AG10803 (cell line): ENCODE measurements at places on chromosomes 7 and 10.

GRCh38 chr7:26930201-26930600, 65.8 kb upstream of the SKAP2 start:
- DNase-seq: peak; percentile 47

DNA sequence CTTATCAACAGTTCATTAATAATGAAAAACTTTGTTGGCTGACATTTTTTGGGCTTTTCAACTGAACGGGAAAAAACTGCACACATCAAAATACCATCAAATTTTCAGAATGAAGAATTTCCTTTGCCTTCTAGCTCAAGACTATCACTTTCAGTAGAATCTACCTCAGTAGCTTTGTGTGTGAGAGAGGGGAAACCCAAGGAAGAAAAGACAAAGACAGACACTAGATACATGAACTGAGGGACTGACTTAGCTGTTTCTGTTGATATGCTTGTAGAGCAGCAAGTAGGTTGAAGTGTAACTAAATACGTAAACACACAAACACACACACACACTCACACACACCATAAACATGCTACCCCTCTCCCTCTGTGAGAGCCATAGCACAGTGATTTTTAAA, 257.1 kb downstream of the CDK14 start:
- no peak for DNase-seq

DNA sequence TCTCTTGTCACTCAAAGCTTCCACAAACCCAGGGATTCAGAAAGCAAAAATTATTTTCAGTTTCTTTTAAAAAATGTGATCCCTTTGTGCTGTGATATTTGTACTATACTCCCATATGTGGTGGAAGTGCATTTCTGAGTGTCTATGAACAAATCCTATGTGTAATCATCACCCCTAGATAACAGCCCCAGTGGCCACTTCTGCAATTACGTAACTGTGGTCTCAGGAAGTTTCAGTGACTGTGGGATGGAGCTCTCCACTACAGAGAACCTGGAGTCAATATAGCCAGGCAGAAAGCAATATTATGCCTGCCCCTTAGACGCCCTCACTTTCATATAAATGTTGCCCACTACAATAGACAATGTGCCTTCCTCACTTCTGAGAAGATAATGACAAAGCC, 1101.7 kb upstream of the GHITM start:
- no peak for DNase-seq

DNA sequence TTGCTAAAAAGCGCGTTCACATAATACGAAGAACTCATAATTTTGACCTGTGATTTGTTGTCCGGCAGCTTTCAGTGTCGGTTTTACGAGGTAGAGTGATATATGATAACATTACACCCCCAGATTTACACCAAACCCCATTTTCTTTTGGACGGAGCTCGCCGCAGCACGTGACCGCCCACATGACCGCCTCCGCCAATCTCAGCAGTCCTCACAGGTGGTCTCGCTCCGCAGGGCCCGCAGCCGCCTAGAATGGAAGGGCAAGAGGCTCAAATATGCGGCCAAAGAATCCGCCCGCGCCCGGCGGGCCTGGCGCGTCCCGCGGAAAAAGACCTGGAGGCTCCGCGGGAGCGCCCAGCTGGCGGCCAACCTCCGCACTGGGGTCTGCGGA, at the start of gene HOXA7:
HOXA7 (minus strand) TSS at position 168 of the 391 bp plus-strand sequence; CDS start at position 38, 130 bp downstream.
- DNase-seq: peak; percentile 74

DNA sequence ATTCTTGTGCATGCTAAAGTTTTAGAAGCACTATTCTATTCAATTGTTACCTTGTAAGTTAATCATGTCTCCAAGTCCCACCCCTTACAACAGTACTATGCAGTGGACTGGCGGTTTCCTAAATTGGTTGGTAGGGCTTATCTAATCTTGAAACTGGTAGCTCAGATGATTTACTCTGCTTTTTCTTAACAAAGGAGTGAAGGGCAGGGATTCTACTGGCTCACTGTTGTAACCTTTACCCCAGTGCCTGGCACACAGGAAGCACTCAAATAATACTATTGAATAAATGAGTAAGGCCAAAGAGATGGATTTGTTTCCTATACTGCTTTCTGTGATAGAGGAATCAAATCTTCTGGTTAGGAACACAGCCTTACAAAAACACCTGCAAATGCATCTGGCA, 46.0 kb upstream of the CYCS start:
- no peak for DNase-seq

GRCh38 chr7:157089100-157089610, 49.6 kb upstream of the UBE3C start:
- DNase-seq: no peak

DNA sequence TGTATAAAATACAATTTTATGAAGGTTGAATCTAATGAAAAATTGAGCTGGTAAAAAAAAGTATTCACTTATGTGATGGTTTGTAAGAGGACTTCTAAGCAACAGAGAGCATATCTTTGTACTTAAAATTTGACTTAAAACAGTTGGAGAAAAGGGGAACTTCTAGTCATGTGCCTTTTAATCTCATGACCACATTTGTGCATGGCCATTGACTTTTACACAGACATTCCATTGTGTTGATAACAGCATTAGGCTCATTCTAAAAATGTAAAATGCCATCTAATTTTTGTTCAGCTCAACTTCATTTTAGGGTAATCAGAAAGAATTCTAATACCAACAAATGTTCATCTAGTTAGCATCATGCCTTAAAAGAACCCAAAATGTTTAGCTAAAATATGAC, 119.9 kb downstream of the HPSE2 start:
- DNase-seq: no peak

DNA sequence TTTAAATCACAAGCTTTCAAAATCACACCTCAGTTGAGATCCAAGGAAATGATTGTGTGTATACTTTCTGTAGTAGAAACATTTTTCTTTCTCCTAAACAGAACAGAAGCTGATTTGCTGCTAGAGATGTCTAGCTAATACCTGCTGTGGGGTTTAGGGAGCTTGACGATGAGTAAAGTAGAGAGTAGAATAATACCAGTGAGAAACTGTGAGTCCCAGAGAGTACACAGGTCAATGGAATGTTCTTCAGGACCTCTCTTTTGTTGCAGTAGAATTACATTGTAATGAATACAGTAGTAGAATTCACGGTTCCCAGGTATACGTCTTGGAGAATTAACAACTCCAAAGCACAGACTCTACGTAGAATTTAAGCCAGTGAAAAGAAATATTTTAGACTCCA, 18.0 kb downstream of the TRUB1 start:
- DNase-seq: no peak

GRCh38 chr7:17745610-17746009, 194.7 kb downstream of the SNX13 start:
- no peak for DNase-seq

- peak; percentile 26 for DNase-seq
These were observed 10.8 kb upstream of the PYROXD2 start for GRCh38 chr10:98425511-98426352.

GRCh38 chr10:26222563-26222962, 6.0 kb downstream of the GAD2 start:
- DNase-seq: no peak

DNA sequence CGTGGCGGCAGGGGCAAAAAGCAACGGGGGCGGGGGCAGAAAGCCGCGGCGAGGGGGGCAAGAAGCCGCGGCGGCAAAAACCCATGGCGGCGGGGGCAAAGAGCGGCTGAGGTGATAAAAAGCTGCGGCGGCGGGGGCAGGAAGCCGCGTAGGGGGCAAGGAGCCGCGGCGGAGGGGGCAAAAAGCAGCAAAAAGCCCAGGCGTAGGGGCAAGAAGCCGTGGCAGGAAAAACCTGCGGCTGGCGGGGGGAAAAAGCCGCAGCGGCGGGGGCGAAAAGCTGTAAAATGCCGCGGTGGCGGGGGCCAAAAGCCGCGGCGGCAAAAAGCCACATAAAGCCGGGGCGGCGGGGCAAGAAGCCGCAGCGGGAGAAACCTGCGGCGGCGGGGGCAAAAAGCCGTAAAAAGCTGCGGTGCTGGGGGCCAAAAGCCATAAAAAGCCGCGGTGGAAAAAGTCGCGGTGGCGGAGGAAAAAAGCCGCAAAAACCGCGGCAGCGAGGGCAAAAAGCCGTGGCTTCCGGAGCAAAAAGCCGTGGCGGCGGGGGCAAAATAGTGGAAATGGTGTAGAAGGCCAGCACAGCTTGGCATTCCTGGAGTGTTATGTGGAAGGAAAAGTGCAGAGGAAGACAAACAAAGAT, 487.8 kb downstream of the ZNF33B start:
- no peak for DNase-seq

- DNase-seq: no peak
These were observed 28.3 kb downstream of the ZFAND2A start for GRCh38 chr7:1131471-1132265.
